ENCODE measurements at places on chromosomes 2 and 18.

GRCh38 chr2:147171941-147172340 lies 672.9 kb upstream of the ACVR2A start:
- no peak for DNase-seq

DNA sequence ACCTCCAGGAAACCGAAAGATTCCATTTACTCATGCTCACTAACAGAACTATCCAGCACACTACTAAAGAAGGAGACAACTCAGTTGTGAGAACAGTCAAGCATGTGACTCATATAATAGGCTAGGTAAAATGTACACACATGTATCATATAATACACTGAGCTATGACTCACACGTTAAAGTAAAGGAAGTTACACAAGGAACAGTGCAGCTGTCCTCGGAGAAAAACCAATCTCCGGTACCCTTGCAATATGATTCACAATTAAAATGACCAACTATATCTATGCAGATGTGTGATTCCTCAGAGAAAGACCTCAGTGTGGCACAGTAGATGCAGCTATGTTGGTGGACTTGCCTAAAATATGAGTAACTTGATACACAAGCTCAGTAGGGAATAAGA lies 76.5 kb downstream of the STRN start:
- no peak for DNase-seq

- no peak for DNase-seq
These were observed 3.7 kb upstream of the ALPK2 start for GRCh38 chr18:58632552-58632951.

- no peak for DNase-seq
These were observed 52.4 kb downstream of the LIMS1 start for GRCh38 chr2:108586631-108587030.

DNA sequence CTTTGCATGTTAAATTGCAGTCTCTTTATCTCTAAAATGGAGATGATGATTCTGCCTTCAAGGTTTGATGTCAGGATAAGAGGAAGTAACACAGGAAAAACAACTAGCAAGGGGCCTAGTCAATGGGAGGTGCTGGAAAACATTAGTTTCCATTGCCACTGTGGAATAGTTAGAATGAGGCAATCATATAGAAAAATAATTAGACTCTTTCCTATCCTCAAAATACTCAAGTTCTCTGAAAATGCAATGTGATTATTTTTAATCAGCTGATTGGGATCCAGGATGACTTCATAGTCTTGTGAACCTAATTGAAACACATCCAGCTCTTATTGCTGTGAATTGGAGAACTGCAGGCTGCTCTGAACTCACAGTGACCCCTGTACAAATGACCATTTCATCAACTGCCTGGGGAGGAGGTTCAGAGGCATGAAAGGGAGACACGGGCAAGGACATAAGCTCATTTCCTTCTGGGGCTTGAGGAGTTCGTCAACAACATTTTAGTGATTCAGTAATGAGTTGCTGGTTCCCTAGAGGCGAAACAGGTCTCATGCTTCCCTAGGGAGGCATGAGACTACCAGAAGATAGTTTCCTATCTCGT lies 422.5 kb downstream of the LPIN1 start:
- no peak for DNase-seq

GRCh38 chr2:31654241-31654640 lies 73.5 kb upstream of the SRD5A2 start:
- no peak for DNase-seq

- no peak for DNase-seq
These were observed 932.6 kb downstream of the SOCS6 start for GRCh38 chr18:71221405-71221804.

Data from stimulated activated CD4-positive, alpha-beta T cell treated with anti-CD3 and anti-CD28 coated beads, TNF-alpha, amount 100 ng/mL, for 24 hours (primary cell).